Hematopoietic multipotent progenitor cell (in vitro differentiated cells): ENCODE measurements at places on chromosomes 7 and 10. TPM values are rescaled to one million over a fixed set of nuclear protein-coding genes. Genes with fewer than 3 reads are reported as not detected.

The CDC14C gene
- total RNA-seq = not detected

The RNF133 gene
- not detected for total RNA-seq

The EPO gene
- not detected for total RNA-seq

The CALY gene
- total RNA-seq = not detected

The LIPK gene
- total RNA-seq = not detected

The KCP gene
- under 0.01 TPM for total RNA-seq
